Activated CD8-positive, alpha-beta T cell treated with anti-CD3 and anti-CD28 coated beads, Interleukin-2, amount 10 ng/mL, durations not matched to agents 7 days and 5 days (primary cell): ENCODE measurements at places on chromosomes 1 and 21. TPM values are rescaled to one million over a fixed set of nuclear protein-coding genes. Genes with fewer than 3 reads are reported as not detected.

DNA sequence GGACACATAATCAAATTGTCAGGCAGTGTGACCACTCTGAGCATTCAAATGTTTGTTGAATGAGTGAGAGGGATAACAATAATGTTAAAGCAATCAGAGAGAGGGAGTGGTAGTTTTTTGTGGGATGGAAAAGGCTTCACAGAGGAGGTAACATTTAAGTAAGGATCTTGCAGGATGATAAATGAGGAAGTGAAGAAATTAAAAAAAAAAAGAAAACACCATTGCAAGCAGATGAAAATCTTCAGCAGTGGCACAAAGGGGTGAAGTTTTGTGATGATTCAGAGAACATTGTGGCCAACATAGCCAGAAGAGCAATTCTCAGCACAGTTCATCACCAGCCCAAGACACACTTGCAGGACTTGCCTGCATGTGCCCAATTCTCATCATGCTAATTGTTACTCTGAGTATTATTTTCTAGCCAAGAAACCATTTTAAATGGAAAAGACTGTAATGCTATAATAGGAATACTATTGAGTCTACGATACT lies 35.0 kb downstream of the OVGP1 start:
- no peak for DNase-seq
- no peaks in the 10 kb centered on the region for H3K4me1 ChIP-seq
- H3K27ac ChIP-seq, result no peak overlapping the region
- H3K36me3 ChIP-seq, result no peaks in the 10 kb centered on the region
- H3K4me3 ChIP-seq, result no peak overlapping the region
- peaks cover 44% of the 10 kb centered on the region for H3K27me3 ChIP-seq

DNA sequence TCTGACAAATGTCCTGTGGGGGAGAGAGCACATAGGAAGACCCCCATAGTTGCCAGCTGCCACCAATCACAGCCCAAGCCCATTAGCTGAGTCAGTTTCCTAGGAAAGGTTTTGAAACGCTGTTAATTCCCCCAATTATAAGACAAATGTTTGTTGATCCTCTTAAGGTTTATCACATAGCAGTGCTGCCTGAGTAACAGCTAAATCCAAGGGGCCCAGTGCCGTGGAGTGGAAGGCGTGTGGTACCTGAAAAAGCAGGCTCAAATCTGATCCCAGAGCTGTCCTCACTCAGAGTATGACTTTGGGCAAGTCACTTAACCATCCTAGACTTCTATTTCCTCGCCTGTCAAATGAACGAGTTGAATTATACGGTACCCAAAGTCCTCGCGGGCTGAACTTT lies 69.5 kb downstream of the GRIK3 start:
- H3K27me3 ChIP-seq, result no peaks in the 10 kb centered on the region
- H3K4me3 ChIP-seq, result no peak overlapping the region
- H3K27ac ChIP-seq, result no peak overlapping the region
- no peaks in the 10 kb centered on the region for H3K4me1 ChIP-seq
- no peak for DNase-seq

- H3K4me1 ChIP-seq, result no peaks in the 10 kb centered on the region
- DNase-seq, result no peak
- H3K27ac ChIP-seq, result no peak overlapping the region
- H3K4me3 ChIP-seq, result no peak overlapping the region
- H3K36me3 ChIP-seq, result no peaks in the 10 kb centered on the region
Measured at GRCh38 chr1:231576804-231577718, 48.6 kb downstream of the TSNAX start.

- peaks cover 3% of the 10 kb centered on the region for H3K27me3 ChIP-seq
- no peak for DNase-seq
- H3K36me3 ChIP-seq, result no peaks in the 10 kb centered on the region
- H3K4me1 ChIP-seq, result no peaks in the 10 kb centered on the region
- no peak overlapping the region for H3K27ac ChIP-seq
Measured at GRCh38 chr1:20115479-20115878, 3.9 kb downstream of the PLA2G2D start.

- no peaks in the 10 kb centered on the region for H3K4me1 ChIP-seq
- no peak overlapping the region for H3K4me3 ChIP-seq
- no peak overlapping the region for H3K27ac ChIP-seq
- DNase-seq, result no peak
Measured at GRCh38 chr21:43034101-43034500, 41.5 kb downstream of the CBS start.

- DNase-seq, result no peak
- H3K36me3 ChIP-seq, result no peaks in the 10 kb centered on the region
- H3K27me3 ChIP-seq, result no peaks in the 10 kb centered on the region
- no peak overlapping the region for H3K4me3 ChIP-seq
- no peak overlapping the region for H3K27ac ChIP-seq
Measured at GRCh38 chr1:5659606-5660005, 332.6 kb downstream of the NPHP4 start.

GRCh38 chr1:174448974-174449373 lies 1.2 kb downstream of the GPR52 start:
- no peak overlapping the region for H3K4me3 ChIP-seq
- no peak for DNase-seq
- no peaks in the 10 kb centered on the region for H3K27me3 ChIP-seq
- H3K36me3 ChIP-seq, result no peaks in the 10 kb centered on the region
- no peaks in the 10 kb centered on the region for H3K4me1 ChIP-seq
- no peak overlapping the region for H3K27ac ChIP-seq

DNA sequence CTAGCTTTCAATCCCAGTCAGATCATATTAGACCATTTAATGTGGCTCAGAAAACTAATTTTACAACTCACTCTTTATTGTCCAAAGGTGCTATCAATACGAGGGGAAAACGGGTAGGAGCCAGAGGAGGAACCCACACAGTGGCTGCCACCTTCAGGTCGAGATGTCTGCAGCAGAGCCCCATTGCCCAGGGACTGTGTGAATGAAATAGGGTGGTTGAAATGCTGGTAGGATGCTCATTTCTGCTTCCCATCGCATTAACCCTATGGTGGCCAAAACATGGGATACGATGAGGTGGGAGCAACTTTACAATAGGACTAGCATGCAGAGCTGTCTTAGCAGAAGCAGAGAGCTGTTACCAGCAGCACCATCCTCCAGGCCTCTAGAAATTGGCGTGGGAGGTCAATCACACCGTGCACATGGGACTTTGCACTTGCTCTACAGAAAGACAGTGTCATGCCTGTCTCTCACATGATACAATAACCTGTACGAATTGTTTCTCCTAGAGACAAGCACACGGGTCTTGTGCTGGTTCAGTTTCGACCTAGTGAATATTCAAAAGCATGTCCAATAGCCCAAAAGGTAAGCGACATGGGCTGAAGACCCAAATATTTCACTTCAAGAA lies 69.5 kb upstream of the DESI2 start:
- peaks cover 3% of the 10 kb centered on the region for H3K4me1 ChIP-seq
- no peak for DNase-seq
- no peak overlapping the region for H3K4me3 ChIP-seq
- H3K27ac ChIP-seq, result no peak overlapping the region
- no peaks in the 10 kb centered on the region for H3K36me3 ChIP-seq

DNA sequence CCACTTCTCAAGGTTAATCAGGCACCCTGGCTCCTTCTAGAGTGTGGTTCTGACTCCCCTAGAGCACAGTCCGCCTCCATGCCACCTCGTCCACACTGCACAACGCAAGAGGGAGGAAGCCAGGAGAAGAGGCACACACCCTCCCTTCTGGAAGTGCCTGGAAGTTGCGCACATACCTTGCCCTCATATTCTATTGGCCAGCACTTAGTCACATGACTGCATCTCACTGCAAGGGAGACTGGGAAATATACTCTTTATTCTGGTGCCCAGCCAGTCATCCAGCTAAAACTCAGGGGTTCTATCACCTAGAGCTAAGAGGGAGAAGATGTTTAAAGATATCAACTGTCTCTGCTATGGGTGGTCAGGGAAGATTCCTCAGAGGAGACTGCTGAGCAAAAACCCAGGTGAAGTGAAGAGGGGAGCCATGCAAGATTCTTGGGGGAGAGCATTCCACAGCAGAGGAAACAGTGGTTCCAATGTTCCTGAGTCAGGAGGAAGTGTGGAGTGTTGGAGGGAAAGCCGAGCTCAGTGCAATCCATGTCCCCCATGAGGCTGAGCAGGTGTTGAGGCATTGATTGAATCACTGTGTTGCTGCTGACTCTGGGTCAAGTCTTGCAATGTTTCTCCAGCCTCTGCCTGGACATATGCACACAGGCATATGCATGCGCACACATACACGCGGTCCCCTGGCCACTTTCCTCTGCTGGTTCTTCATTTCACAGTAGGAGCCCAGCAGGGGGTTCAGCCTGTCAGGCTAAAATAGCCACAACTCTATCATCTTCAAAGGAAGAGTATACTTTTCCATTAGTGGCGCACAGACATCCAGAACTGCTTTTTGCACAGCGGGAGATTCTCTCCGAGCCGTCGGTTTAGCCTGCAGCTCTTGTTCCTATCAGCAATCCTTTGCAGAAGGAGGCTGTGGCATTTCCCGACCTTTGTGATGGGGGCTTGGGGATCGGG lies 22.3 kb upstream of the KLHDC7A start:
- no peak overlapping the region for H3K27ac ChIP-seq
- peaks cover 2% of the 10 kb centered on the region for H3K27me3 ChIP-seq
- no peak for DNase-seq
- no peaks in the 10 kb centered on the region for H3K36me3 ChIP-seq

DNA sequence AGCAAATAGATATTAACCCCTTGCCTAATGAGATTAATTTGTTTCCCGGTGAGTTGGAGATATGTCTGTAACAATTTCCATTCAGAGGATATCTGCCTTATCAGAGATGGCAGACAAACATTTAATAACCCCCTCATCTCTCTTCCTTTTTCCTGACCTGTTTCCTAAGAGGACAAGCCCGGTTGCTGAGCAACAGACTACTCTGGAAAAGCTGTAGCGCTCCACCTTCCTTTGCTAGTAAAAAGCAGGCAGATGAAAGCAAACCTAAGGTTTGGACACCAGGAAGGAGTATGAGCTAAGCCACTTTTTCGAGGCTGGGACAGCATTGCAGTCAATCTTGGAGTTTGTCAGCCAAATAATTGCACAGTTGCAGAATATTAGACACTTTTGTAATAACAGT lies 82.4 kb downstream of the RGS21 start:
- no peak overlapping the region for H3K27ac ChIP-seq
- H3K27me3 ChIP-seq, result no peaks in the 10 kb centered on the region
- DNase-seq, result no peak
- H3K4me3 ChIP-seq, result no peak overlapping the region

- no peaks in the 10 kb centered on the region for H3K27me3 ChIP-seq
- no peak for DNase-seq
- H3K27ac ChIP-seq, result no peak overlapping the region
- H3K4me3 ChIP-seq, result no peak overlapping the region
- H3K36me3 ChIP-seq, result peaks cover 26% of the 10 kb centered on the region
- peaks cover 22% of the 10 kb centered on the region for H3K4me1 ChIP-seq
Measured at GRCh38 chr1:65167586-65168242, 19.7 kb downstream of the AK4 start.

DNA sequence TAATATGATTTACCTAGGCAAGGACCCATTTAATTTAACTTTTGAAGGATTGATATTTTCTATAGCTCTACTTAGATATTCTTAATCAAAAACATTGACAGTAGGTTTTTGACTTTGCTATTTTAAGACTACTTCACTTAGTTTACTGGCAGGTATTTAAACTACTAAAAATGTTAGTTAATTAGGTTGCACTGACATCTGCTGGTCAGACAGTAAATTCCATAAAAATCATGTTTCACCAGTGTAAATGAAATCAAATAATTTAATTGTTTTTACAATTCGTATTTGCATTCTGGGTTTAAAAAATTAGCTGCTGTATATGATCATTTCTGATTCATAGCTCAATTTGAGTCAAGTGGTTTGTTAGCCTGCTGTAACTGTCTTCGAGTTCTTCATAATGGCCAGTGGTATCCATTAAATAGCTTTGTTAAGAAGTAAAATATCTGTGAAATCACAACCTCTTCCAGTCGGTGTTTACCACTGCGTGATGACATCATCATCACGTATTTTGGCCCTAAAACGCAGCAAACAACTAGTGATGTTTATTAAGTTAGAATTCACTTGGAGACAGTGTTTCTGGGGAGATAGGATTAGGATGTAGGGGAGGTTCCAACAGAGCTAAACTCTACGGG lies 26.2 kb downstream of the EXTL2 start:
- no peaks in the 10 kb centered on the region for H3K4me1 ChIP-seq
- DNase-seq, result no peak
- H3K36me3 ChIP-seq, result no peaks in the 10 kb centered on the region
- H3K27me3 ChIP-seq, result no peaks in the 10 kb centered on the region
- H3K4me3 ChIP-seq, result no peak overlapping the region

DNA sequence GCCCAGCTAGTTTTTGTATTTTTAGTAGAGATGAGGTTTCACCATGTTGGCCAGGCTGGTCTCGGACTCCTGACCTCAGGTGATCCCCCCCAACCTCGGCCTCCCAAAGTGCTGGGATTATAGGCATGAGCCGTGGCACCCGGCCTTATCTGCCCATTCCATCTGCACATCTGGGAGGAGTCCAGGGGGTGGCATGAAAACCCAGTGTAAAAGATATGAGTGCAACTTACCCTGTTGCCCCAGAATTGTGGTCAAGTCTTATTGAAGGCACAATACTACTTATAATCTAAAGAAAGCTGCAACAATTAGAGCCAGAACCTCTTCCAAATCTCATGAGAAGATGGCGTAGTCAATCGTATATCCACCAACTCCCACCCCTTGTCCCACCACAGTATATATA lies 18.4 kb downstream of the CTXND2 start:
- H3K36me3 ChIP-seq, result peaks cover 7% of the 10 kb centered on the region
- H3K4me3 ChIP-seq, result no peak overlapping the region
- DNase-seq, result no peak
- H3K27me3 ChIP-seq, result peaks cover 3% of the 10 kb centered on the region

DNA sequence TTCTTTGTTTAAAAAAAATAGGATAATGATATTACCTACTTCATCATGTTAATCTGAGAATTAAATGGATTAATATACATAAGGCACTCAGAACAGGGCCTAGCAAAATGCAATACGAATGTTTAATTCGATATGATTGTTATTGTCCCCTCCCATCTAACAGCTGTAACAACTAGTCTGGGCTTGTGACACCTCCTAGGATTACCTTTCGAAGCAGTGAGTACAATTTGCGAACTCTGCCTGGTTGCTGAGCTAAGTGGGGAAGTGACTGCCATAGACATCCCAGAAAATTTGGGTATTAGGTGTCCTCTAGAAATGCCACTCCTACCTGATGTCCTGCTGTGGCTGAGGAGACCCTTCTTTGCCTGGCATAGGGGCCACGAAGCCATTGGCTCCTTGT lies 3.0 kb downstream of the RASSF5 start:
- H3K27ac ChIP-seq, result no peak overlapping the region
- peaks cover 27% of the 10 kb centered on the region for H3K27me3 ChIP-seq
- peaks cover 22% of the 10 kb centered on the region for H3K4me1 ChIP-seq
- H3K36me3 ChIP-seq, result no peaks in the 10 kb centered on the region
- DNase-seq, result no peak

GRCh38 chr1:245153081-245153551 lies 1.7 kb upstream of the KIF26B start:
- H3K27ac ChIP-seq, result no peak overlapping the region
- no peaks in the 10 kb centered on the region for H3K36me3 ChIP-seq
- DNase-seq, result peak; percentile 82
- H3K4me1 ChIP-seq, result peaks cover 26% of the 10 kb centered on the region
- peaks cover 55% of the 10 kb centered on the region for H3K27me3 ChIP-seq
- H3K4me3 ChIP-seq, result peak overlapping the region; percentile 70

GRCh38 chr1:231611851-231612250 lies 14.7 kb upstream of the DISC1 start:
- DNase-seq, result no peak
- H3K27me3 ChIP-seq, result peaks cover 11% of the 10 kb centered on the region
- H3K4me3 ChIP-seq, result peak overlapping the region; percentile 56

Gene CCDC30
- 1.7 TPM for total RNA-seq

Gene NGF
- total RNA-seq, result not detected

Gene SV2A
- total RNA-seq, result 25.4 TPM

Gene AIM2
- total RNA-seq, result 0.99 TPM

Gene LRRC3
- 3.4 TPM for total RNA-seq

Gene MIA3
- 47.4 TPM for total RNA-seq
